Stimulated activated CD8-positive, alpha-beta memory T cell treated with anti-CD3 and anti-CD28 coated beads, Interleukin-2, amount 100 ng/mL, for 48 hours (primary cell): ENCODE measurements at places on chromosomes 2 and 18.

GRCh38 chr2:176653479-176654443 is 384.5 kb downstream of the MTX2 start:
- DNase-seq = no peak

GRCh38 chr2:9971105-9971818 is 19.8 kb downstream of the GRHL1 start:
- no peak for DNase-seq

DNA sequence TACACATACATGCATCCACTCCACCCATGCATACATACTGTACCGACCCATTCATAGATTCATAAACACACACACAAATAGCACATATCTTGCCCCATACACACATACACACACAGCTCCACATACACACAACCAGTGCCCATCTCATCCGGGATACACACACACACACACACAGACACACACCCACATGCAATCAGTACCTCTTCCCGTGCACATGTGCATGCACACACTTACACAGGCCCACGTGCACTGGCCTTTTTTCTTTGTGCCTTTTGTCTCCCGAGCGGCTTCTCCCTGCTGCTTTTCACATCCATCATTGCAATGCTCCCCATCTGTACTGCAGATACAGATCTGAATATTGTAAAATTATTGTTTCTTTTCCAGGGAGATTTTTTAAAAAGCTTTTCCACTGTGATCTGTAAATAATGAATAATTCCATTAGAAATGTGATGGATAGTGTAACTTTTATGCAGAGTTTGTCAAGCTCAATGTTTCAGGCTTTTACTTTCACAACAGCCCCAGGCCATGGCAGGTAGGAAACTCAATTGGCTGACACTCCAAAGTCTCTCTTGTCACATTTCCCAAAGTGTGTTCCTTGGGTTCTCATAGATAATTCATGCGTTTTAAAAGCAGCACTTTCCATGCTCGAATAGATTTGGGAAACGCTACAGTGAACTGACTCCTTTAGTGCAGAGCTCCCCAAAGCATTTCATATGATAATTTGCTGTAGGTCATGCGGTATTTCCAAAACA is 393.5 kb downstream of the CTNNA2 start:
- no peak for DNase-seq

DNA sequence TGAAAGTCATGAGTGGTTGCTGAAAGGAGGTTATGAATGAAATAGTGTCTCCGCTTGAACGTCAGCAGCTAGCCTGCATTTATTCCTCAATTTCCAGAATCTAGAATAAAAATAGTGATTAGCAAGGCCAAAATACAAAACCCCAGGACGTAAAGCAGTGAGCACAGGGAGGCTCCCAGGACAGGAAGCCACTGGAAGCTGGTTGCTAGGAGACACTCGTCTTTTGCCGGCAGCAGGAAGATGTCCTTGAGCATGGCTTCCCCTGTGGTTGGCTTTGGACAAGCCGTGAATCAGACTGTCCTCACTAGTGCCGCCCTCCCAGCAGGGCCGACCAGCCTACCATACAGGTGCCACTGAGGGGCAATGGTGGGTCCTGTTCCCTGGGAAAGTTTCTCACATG is 374.4 kb downstream of the MTX2 start:
- DNase-seq = no peak

GRCh38 chr2:106827158-106827557 is 58.8 kb downstream of the ST6GAL2 start:
- no peak for DNase-seq

- DNase-seq = peak; percentile 44
Observed at GRCh38 chr2:25252291-25253152, 84.1 kb upstream of the POMC start.

DNA sequence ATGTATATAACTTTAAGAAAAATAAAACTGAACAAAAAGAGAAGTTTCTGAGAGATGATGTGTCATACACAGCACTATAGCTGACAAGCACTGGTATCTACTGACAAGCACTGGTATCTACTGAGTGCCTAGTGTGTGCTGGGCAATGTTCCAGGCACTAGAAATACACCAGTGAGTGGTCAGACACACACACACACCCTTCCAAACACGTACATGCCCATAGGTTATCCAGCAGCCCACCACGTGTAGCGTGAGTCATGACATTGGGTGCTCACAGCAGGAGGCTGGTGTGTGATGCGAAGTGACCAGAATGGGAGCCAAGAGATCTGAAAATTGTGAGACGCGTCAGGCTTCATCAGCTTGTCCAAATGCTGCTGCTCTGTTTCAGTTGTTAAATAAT is 12.2 kb upstream of the GNAL start:
- no peak for DNase-seq

DNA sequence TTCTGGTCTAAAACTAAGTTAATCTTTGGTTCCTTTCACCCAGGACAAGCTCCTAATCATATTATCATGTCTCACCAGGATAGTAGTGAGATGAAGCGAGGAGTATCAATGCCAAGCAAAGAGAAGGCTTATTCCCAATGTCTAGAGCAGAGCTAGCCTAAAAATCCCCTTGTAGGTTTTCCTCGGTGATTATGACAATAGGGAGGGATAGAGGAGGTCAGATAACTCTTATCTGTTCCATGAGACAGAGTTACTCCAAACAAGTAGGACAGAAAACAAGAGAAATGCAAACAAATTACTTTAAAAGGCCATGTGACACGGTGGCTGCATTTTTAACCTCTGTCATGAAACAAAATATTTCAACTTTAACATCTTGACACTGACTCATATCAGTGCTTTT is 623.1 kb downstream of the ADCYAP1 start:
- DNase-seq = no peak

DNA sequence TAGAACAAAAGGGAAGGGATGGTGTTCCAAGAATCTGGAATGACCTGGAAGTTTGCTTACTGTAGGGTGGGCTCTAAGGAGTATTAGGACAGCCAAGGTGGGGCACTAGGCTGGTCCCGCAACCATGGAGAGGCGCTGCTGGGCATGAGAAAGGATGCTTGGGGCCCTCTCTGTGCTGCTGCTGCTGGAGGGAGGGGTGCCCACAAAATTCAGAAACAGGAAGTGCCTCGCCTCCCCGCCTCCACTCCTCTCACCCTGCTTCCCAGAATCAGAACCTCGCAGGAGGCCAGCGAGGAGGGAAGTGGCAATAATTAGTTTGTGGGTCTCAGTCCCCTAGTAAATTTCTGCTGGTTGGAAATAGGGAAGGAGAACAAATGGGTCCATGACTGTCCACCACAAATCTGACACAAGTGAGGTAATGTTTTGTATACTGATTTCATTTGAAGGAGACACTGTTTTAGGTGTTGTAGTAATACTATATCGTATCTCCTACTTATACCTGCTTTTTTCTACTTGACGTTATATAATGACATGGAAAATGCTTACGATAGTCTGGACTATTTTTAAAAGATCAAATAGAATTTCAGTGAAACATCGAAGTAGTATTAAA is 7.9 kb upstream of the PDCL3 start:
- DNase-seq = peak; percentile 12

DNA sequence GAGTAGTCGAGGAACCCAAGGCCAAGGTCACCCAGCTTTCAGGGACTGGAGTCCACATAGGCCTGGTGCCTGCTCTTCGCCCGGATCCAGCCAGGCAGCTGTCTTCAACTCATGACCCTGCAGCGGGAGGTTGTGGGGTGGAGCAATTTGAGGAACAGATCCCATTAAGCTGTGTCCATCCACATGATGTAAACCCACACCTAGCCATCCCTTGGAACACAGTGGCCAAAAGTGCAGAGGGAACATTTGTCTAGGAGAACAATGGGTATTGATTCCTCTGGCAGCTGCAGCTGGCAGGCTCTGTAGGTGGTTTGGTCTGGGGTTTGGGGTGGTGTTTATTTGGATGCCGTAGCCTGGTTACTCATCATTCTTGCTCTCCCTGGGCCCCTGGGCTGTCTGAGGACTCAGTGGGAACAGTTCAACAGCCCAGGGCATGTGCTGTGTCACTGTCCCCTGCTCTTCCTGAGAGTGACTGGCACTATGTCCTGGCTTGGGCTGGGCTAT is 99.4 kb downstream of the TFCP2L1 start:
- DNase-seq = no peak

DNA sequence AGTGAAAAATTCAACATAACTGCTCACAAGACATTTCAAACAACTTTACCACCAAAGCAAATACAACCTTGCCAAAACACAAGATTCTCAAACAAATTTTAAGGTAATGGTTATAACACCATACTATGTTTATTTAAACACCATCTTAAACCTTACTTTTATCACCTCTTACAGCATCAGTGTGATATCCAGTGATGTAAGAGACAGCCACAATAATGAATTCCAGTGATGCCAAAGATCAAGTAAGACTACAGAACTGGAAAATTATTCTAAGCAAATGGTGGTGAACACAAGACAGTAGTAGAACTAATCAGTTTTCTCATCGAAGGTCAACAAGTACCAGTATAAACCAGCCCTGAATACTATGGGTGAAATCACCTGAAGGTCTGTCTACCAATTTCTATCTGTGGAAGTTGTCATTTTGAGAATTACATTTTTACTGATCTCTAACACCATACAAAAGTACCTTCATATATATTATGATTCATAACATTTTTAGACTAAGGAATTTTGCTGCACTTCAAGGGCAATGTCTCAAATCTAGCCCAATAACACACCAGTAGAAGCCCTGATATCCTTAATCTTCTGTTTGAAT is 146.2 kb downstream of the RBMS1 start:
- no peak for DNase-seq

DNA sequence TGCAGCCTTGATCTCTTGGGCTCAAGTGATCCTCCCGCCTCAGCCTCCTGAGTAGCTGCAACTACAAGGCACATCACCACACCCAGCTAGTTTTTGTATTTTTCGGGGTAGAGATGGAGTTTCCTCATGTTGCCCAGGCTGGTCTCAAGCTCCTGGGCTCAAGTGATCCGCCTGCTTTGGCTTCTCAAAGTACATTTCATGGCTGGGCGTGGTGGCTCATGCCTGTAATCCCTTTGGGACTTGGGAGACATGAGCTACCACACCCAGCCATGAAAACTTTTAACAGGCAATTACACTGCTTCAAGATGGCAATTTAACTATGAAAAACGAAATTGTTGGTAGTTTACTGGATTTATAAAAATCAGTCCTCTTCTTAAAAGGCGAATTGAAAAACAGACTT is 69.7 kb downstream of the MEP1B start:
- DNase-seq = no peak

- no peak for DNase-seq
Observed at GRCh38 chr18:45653090-45653489, 37.8 kb downstream of the SLC14A2 start.

- DNase-seq = no peak
Observed at GRCh38 chr2:165499131-165499530, 29.6 kb downstream of the CSRNP3 start.

DNA sequence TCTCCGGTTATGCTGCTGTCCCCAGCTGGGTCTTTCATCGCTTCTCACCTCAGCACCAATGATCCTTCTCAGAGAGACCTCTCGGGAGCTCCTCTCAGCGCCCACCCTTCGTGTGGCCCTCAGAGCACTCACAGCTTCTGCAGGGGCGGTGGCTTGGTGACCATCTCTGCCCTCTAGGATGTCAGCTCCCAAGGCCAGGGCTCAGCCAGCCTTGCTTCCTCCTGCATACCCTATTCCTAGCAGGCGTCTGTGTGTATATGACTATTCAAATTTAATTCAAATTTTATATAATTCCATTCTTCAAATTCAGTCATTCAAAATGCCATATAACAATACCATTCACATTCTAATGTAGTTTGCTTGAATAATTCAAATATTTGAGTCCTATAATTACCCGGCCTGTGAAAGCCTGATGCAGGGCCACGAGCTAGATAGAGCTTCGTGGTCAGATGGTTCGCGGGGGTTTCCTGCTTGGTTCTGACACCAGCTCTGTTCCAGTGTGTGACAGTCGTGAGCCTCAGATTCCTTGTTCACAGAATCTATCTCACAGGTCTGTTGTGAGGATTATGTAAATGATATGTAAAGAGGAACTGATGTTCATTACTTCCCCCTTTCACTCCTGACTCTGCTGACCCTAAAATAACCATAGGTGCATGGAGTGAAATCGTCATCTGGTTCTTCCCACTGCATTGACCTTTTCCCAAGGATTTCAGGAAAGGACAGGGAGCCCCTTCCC is 94.0 kb upstream of the CNGA3 start:
- DNase-seq = no peak

- DNase-seq = no peak
Observed at GRCh38 chr2:36376992-36377738, 21.6 kb downstream of the CRIM1 start.
